ENCODE measurements at places on chromosomes 16 and 17. TPM values are rescaled to one million over a fixed set of nuclear protein-coding genes. Genes with fewer than 3 reads are reported as not detected.
A peak's percentile ranks its signal among the peaks of the same experiment; 100 is the strongest.

Gene CCL22
- not detected for total RNA-seq

GRCh38 chr17:77107506-77108433 is 33.0 kb upstream of the SEC14L1 start:
- no peaks in the 10 kb centered on the region for H3K36me3 ChIP-seq
- H3K4me3 ChIP-seq, result no peak overlapping the region
- no peaks in the 10 kb centered on the region for H3K27me3 ChIP-seq
- peaks cover 38% of the 10 kb centered on the region for H3K4me1 ChIP-seq
- DNase-seq, result peak; percentile 83

- no peaks in the 10 kb centered on the region for H3K27me3 ChIP-seq
- peaks cover 10% of the 10 kb centered on the region for H3K4me1 ChIP-seq
- H3K36me3 ChIP-seq, result peaks cover 93% of the 10 kb centered on the region
- DNase-seq, result no peak
Observed at GRCh38 chr17:45241328-45242028, 19.8 kb downstream of the FMNL1 start.

DNA sequence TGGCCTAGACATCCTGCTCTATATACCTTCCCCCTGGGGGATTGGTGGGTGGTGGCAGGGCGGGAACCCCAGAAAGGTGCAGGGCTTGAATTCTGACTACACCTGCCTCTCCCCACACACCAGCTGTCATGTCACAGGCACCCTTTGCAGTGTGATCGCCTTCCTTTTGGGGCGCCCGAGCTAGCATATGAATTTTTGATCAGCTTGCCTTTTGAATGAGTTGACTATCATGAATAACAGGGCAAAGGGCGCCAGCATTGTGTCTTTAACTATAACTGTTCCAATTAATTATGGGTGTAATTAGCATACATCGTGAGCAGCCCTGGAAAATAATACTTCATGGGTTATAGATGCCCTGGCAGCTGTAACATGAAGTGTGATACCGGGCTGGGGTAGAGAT is 72.7 kb downstream of the CYLD start:
- no peak overlapping the region for H3K4me3 ChIP-seq
- no peaks in the 10 kb centered on the region for H3K27me3 ChIP-seq
- DNase-seq, result no peak
- H3K27ac ChIP-seq, result no peak overlapping the region
- H3K36me3 ChIP-seq, result no peaks in the 10 kb centered on the region
- no peaks in the 10 kb centered on the region for H3K4me1 ChIP-seq

GRCh38 chr17:65184235-65184959 is 47.2 kb downstream of the RGS9 start:
- H3K27me3 ChIP-seq, result no peaks in the 10 kb centered on the region
- DNase-seq, result no peak
- H3K4me1 ChIP-seq, result peaks cover 36% of the 10 kb centered on the region

GRCh38 chr17:72357764-72358365 is 237.0 kb downstream of the SOX9 start:
- no peak overlapping the region for H3K4me3 ChIP-seq
- no peaks in the 10 kb centered on the region for H3K4me1 ChIP-seq
- H3K36me3 ChIP-seq, result no peaks in the 10 kb centered on the region
- H3K27ac ChIP-seq, result no peak overlapping the region
- H3K27me3 ChIP-seq, result no peaks in the 10 kb centered on the region
